Right atrium auricular region (tissue), 2 donors: ENCODE measurements at places on chromosomes 3 and 15.

DNA sequence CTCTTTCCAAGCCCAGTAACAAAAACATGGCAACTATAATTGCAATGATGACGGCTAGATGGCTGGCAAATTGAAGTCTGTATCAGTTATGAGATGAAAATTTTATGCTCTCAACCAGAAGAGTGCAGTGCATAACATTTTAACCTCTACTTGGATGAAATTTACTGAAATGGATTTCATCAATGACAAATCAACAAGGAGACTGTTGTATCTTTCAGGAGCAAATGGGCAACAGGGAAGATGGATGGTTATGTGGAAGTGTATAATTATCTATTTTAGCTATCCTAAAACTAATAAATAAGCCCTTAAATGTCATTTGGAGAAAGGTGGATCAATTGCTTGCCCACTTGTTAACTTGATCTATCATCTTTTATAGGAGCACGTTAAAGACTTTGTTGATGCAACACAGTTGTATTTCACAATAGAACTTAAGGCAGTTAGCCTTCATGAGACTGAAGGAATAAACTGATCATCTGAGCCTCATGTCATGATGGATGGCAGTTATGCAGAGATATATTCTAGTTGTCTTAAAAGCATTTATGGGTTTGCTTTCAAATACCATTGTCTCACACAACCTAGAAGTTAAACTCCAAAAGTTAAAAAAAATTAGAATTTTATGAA lies 315.1 kb upstream of the TBC1D5 start:
- no peaks in the 10 kb centered on the region for H3K36me3 ChIP-seq
- H3K4me1 ChIP-seq: no peaks in the 10 kb centered on the region
- no peaks in the 10 kb centered on the region for H3K27me3 ChIP-seq
- no peak for DNase-seq

DNA sequence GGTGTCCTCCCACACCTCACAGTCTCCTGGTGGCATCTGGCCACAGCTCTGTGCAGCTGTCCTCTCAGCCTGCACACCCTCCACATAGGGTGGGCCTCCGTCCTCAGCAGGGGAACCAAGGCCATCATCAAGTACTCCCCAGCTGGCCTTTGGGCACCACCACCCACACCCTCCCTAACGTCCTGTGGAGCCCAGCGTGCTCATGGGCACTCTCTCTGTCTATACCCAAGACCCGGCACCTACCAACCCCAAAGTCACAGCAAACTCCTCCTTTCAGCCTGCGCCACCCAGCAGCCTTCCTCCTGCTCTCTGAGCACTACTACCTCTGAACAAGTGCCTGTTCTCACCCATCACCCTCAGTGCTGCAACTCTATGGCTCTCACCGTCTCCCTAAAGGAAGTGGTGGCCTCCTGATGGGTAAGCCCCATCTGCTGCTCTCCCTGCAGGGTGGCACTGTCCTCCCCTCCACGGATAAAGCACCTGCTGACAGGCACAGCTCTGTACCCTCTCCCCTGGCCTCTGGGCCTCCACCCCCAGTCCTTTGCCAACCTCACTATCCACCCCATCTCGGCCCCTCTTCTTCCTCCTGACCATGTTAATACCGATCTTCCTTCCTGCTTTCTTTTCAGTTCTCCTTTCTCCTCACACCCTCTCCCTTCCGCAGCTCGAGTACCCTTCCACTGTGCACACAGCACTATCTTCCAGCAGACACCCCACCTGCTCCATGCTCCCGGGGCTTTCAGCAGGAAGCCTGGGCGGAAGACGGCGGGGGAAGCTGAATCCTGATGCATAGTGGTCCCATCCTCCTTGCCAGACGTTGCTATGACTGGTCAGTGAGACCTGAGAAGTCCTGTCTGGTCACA lies 31.5 kb downstream of the SLC41A3 start:
- no peak overlapping the region for H3K4me3 ChIP-seq
- peak; percentile 54 for DNase-seq
- no peak overlapping the region for H3K27ac ChIP-seq
- no peaks in the 10 kb centered on the region for H3K36me3 ChIP-seq

- H3K27me3 ChIP-seq: no peaks in the 10 kb centered on the region
- no peak for DNase-seq
- no peak overlapping the region for H3K4me3 ChIP-seq
- H3K27ac ChIP-seq: no peak overlapping the region
These were observed 353.2 kb upstream of the KCNH8 start for GRCh38 chr3:18795078-18795477.

DNA sequence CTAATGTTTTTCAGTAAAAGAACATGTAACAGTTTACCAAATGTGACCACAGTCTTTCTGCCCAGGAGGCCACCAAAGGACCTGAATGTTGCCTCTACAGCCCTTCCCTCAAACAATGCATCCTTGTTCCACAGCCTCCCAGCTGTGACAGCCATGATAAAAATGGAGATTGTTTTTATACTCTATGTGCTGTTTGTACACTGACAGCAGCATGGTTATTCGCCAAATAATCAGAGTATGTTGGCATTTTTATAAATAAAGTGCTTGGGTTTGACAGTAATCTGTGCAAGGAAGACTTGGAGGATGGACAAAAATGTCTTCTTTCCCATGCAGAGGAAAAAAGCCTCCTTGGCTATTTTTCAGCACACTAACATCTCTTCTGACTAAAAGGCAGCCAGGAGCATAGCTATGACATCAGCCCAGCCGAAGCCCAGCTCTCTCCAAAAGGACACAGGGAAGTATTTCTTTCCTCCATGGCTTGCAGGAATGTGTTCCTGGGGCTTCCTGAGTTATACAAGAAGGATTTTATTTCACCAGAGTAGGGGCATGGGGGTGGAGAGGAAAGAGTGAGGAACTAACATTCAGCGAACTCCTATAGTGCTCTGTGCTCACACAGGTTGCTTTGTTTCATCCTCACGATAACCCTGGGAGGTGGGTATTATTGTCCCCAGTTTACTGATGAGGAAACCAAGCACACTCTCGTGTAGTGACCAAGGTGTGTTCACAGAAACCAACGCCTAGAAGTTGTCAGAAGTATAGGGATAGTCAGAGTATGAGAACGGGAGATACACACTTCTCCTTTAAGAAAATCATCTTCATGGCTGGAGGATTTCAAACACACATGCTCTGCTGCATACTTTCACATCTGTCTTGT lies 339.7 kb downstream of the MECOM start:
- peak; percentile 63 for DNase-seq
- peaks cover 14% of the 10 kb centered on the region for H3K4me1 ChIP-seq
- H3K27me3 ChIP-seq: no peaks in the 10 kb centered on the region
- H3K27ac ChIP-seq: peak overlapping the region; percentile 63
- no peaks in the 10 kb centered on the region for H3K36me3 ChIP-seq
- H3K4me3 ChIP-seq: no peak overlapping the region

GRCh38 chr3:77042882-77043281 lies 3.0 kb downstream of the ROBO2 start:
- H3K4me3 ChIP-seq: no peak overlapping the region
- H3K4me1 ChIP-seq: peaks cover 23% of the 10 kb centered on the region
- no peak for DNase-seq
- H3K27ac ChIP-seq: no peak overlapping the region

DNA sequence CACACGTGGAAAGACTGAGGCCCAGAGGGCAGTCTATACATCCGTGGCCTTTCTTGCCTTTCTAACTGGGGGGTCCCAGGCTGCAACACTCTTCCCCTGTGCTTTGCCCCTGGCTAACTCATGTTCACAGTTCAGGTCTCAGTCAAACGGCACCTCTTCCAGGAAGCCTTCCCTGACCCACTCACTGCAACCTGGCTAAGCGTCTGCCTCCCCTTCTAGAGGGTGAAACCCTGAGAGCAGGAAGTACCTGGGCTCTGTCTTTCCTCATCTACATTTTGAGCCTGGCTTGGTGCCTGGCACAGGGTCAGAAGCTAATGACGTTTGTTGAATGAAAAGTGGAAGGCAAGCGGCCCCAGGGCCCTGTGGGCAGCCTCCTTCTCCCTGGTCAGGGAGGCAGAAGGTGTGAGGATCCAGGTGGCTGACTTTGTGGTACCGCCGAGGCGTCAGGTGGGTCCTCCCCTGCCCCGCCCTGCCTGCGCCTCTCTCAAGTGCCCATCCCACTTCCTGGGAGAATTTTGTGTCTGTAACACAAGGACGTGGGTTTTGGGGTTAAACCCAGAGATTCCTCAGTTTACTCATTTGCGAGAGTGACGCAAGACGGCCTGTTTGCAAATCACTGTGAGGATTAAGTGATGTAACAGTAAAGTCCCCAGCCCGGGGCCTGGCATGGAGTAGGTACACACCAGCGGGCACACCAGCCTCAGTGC lies 32.1 kb downstream of the DNASE1L3 start:
- H3K4me3 ChIP-seq: no peak overlapping the region
- H3K36me3 ChIP-seq: no peaks in the 10 kb centered on the region
- no peak for DNase-seq
